NCI-H446 treated with DMSO at 0.1 percent for 48 hours (cell line): ENCODE measurements at places on chromosomes 2 and 18.
A peak's percentile ranks its signal among the peaks of the same experiment; 100 is the strongest.

GRCh38 chr2:55620123-55620779, 2.8 kb upstream of the PPP4R3B start:
- DNase-seq, result no peak

DNA sequence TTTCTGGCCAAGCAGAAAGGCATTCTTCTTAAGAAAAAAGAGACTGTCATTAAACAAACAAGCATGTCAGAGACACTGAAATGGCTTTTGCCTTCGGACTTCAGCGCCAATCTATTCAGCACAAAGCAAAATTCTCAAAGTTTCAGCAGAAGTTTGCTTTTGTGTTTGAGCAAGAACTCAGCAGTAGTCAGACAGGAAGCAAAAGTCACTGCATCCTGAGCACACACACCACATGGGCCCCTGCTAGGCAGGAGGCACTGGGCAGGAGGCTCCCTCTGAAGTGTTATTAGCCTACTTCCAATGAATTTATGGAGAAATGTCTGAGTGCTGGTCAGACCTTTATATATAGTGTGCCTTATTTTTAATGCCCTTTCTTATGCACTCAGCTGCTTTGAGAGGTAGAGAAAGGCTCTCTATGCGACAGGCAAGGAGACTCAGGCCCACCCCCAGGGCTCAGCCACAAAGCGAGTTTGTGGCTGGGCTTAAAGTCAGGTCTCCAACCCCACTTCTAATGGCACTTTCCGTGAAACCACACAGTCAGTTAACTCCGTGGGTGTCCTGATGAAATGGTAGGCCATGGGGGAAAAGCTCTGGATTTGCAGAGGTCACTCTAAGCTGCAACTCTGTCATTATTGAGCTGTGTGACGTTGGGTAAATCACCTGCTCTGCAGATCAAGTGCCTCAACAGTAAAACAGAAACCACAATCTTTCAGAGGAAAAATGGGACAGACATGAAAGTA, 161.0 kb upstream of the TMEM200C start:
- no peak for DNase-seq

- DNase-seq, result no peak
Measured at GRCh38 chr18:11808001-11808855, 43.0 kb upstream of the CHMP1B start.

DNA sequence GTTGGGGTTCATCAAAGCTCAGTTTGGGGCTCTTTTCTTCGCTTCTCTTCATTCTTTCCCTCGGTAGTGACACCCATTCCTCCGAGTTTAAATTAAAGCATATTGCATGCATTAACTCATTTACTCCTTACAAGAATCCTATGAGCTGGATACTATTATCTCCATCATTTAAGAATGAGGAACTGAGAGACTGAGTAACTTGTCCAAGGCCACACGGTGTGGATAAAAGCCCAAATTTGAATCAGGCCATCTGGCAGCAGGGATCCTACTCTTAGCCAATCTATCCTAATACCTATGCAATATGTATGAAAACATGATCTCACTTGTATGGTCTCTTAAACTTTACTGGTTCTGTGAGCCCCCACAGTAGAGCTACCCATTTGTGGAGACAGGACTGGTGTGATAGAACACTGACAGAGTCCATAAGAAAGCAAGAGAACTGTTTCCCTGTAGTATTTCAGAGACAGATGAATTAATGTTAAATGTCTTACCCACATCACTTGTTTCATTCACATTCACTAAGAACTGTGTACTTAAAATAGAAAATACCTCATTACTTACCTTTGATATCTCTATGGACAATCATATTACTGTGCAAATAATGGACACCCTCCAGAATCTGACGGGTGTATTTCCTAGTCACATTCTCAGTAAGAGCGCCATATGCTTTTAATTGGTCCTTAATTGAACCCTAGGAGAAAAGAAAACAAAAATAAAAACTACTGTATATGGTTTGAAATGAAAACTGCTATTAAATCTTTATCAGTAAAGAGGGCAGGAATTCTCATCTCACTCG, 20.4 kb upstream of the ERCC3 start:
- DNase-seq, result no peak

- no peak for DNase-seq
Measured at GRCh38 chr2:124480958-124481357, 455.9 kb downstream of the CNTNAP5 start.

DNA sequence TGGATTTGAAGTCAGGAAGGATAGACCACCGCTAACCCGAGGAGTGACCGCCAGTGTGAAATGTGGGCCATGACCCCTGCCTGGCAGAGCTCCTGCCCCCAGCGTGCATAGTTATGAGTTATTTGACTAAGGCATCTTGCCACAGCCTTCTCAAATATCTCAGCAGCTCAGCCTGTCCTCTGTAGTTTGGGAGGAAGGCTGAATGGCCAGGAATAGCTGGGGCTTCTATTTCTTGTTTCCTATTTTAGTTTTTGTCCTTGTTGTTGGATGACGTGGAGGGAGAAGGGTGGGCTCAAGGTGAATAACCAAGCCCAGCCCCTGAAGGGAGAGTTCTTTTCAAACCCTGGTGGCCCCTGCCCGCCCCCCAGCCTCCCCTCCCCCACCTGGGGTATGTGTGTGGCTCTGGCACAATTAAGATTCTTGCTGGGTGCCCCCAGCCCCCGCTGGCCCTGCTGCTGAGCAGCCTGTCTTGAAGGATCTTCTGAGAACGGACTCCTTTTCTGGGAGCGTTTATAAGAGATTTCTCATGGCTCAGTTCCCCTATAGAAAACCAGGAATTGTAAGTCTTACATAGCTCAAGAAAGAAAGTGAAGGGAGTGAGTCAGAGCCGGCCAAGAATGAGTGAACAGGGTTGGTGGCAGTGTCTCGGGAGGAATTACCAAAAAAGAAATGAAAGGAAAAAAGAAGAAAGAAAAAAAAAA, 157.4 kb downstream of the GLI2 start:
- DNase-seq, result no peak

- no peak for DNase-seq
Measured at GRCh38 chr2:130352237-130352636, 3.6 kb upstream of the PTPN18 start.

- no peak for DNase-seq
Measured at GRCh38 chr2:180938451-180938850, 42.0 kb upstream of the UBE2E3 start.

DNA sequence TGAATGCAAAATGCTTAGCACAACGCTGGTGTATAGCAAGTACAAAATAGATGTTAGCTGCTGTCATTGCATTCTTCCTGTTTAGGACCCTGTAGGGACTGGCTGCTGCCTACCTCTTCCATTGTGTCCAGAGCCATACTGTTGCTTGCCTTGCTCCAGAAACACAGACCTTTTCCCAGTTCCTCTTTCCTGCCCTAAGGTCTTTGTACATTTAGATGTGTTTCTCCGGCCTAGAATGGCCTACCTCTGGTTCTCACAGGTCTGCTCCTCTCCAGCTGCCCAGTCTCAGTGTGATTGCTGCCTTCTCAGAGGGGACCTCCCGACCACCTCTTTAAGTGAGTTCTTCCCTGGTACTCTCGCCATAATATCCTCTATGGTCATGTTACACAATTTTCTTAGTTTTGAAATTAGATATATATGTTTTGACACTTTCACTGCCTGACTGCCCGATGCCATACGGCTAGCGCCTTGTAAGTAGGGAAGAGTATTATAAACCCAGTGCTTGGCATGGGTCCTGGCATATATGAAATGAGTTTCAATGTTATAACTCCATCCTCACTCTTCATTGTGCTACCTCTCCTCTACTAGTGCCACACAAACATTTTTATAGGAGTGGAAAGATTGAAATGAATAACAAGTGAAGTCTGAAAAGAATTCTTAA, 48.3 kb downstream of the RFTN2 start:
- DNase-seq, result no peak

DNA sequence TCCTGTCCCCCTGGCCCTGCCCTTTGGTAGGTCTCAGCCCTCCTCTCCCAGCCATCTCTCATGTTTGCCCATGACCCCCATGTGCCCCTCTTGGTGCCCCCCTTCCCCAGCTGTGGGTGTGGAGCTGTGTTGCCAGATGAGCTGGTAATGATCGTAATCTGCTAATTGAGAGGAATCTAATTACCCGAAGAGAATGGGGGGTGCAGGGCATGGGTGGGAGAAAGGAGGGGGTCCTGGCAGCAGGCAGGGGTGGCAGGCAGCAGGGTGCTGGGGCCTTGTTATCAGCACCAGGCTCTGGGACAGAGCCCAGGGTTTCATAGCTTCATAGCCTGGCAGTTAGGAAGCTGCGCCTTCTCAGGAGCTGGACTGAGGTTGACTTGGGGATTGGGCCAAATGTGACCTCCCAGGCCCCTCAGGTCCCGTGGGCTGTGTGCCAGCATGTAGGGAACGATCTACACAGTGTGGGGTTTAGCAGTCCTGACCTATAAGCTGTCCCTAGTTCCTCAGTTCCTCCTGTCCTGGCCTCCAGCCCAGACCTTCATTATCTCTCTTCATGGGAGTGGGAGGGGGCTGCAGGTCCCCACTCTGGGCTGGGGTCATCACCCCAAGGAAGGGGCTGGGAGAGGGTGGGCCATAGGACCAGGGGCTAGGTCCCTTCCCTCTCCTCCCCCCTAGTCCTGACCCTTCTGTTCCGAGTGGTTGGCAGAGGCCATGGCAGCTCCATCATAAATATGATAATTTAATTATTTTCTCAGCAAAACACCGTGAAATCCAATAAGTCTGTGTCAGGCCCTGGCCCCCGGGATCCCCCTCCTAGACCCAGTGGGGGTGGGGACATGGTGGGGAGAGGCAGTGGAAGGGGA, 6.5 kb upstream of the ASIC4 start:
- DNase-seq, result peak; percentile 82

DNA sequence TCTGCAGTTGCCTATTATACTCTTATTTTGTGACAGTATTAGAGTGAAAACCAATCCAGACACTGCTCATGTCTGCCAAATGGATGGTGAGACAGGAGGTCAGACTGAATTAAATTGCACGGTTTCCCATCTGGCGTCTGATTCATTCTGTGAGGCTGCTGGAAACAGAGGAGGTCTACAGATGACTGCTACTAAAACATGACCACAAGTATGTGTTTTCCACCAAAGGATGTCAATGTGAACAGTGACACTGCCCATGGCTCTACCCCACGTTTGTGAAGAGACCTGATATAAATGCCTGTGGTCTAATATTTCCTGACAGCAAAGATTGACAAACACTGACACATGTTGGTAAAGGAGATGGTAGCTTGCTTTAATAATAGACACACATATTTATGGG, 104.3 kb upstream of the ST6GAL2 start:
- DNase-seq, result no peak

DNA sequence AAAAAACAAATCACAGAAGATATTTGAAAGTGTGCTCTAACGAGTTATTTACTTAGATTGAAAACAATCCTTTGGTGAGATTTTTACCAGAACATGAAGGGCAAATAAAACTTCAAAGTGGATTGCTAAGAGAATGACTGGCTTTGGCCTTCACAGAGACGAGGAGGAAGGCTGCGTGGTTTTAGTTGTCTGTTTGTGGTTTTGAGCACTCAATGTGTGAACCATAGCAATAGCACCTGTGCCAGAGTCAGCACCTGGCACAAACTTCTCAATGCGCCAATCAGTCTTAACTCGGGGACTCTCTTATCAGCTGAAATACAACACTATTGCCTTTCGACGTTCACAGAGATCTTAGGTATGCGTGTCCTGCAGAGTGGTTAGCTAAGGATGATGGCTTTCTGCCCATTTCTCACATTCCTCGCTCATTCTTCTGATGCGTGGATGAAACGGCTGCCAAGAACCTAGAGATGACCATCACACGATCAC, 70.0 kb downstream of the MBP start:
- DNase-seq, result no peak

DNA sequence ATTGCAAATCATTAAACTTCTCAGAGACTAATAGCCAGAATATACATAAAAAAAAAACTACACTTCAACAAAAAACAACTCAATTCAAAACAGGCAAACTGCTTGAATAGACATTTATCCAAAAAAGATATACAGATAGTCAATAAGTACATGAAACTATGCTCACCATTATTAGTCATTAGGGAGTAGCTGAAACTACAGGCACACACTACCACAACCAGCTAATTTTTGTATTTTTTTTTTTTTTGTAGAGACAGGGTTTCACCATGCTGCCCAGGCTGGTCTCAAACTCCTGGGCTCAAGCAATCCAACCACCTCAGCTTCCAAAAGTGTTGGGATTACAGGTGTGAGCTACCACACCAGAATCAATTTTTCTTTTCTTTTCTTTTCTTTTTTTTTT, 16.9 kb downstream of the RPRD1A start:
- no peak for DNase-seq

DNA sequence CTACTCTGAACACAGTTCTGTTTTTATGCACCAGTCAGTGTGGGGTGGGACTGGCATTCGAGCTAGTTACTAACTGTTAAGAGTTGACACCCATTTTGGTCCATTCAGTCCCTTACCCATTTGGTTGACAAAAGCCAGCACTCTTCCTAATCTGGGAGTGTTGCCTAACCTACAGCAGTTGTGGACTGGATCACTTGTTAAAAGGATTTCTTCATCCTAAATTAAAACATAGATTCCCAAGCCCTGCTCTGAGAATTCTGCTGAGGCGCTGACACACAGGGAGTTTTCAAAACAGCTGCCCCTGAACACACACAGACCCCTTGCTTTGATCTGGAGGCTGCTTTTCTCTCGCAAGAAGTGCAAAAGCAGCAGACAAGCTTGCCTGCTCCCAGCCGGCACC, 6.4 kb downstream of the TIMM21 start:
- DNase-seq, result no peak

DNA sequence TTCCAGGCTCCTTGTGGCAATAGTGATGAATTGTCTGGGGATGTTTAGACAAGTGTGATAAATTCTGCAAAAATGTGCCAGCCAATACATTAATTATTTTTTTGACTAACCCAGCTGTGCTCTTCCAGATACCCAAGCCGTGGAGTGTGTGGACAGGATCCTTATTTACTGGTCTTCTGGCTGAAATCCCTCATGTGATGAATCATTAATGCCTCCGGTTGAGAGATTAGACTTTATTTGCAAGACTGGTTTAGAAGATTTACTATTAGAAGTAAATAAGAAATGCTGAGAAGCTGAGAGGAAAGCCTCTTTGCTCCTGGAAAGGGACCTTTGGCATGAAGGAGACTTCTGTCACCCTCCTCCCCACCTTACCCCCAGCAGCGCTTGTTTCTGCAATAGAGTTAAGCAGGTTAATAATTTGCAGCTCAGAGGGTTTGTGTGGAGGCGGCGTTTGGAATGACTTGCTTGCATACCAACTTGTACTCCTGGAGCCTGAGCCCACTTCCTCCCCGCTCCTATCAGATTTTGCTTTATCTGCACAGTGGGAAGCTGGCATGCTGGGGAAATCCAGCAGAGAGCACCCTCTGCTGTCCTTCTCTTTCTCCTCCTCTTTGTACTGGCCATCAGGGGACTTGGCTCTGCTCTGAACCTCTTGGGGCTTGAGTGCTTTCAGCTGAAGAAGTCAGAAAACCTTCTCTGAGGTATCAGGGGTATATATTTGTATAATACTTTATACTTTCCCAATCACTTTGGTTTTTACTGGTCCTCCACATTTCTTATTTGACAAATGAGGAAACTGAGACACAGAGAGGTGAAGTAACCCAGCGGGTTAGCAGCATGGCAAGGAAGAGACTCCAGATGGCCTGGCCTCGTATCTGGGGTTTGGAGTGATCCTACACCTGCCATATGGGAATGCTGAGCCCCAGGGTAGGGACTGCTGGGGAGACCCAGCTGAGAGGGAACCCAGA, 16.3 kb downstream of the SLC3A1 start:
- DNase-seq, result peak; percentile 18
